Putamen (tissue), 1 donor: ENCODE measurements at places on chromosomes 11 and 22.

DNA sequence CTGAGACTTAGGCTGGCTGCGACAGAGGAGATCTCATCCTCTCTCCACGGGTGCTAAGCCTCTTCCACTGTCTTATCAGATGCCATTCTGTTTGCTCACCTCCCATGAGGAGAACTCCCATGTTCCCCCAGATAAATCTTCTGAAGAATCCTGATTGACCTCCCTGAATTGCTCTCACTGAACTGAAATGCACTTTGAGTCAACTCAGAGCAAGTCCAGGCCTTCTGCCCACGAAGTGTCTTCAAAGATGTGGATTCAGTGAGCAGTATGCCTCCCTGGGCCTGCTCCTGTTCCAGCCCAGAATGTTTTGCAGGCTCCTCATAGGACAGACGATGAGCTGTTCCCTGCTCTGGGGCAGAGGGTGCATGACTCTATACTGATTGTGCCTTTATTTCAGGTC is 17.4 kb downstream of the TUB start:
- DNase-seq: no peak

- DNase-seq: no peak
Observed at GRCh38 chr11:70740488-70740851, 342.1 kb downstream of the CTTN start.

- no peak for DNase-seq
Observed at GRCh38 chr22:33757041-33757801, 163.1 kb downstream of the LARGE1 start.

DNA sequence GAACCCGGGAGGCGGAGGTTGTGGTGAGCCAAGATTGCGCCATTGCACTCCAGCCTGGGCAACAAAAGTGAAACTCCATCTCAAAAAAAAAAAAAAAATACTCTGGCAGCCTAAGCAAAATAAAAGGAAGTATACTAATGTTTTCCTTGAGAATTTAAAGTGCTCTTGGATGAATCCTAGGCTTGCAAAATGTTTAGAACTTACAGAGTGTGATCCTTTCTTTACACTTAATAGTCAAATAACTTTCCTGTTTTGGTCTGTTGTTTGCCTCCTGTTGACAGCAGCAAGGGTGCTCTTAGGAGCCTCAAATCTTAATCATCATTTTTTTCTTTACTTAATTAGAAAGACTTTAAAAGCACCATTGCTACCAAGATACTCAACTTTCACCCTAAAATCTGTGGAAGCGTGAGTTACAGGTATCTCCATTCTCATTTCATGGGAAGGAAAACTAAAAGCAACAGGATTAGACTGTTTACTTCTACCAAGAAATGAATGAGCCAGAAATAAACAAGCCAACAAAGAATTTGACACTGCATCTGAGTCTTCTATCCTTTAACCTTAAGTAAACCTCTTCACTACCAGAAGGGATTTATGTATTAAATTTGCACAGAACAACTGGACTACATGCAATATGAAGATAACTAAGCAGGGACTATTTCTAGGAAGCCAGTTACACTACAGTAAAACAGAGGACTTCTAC is 38.7 kb upstream of the CRTAM start:
- DNase-seq: no peak

DNA sequence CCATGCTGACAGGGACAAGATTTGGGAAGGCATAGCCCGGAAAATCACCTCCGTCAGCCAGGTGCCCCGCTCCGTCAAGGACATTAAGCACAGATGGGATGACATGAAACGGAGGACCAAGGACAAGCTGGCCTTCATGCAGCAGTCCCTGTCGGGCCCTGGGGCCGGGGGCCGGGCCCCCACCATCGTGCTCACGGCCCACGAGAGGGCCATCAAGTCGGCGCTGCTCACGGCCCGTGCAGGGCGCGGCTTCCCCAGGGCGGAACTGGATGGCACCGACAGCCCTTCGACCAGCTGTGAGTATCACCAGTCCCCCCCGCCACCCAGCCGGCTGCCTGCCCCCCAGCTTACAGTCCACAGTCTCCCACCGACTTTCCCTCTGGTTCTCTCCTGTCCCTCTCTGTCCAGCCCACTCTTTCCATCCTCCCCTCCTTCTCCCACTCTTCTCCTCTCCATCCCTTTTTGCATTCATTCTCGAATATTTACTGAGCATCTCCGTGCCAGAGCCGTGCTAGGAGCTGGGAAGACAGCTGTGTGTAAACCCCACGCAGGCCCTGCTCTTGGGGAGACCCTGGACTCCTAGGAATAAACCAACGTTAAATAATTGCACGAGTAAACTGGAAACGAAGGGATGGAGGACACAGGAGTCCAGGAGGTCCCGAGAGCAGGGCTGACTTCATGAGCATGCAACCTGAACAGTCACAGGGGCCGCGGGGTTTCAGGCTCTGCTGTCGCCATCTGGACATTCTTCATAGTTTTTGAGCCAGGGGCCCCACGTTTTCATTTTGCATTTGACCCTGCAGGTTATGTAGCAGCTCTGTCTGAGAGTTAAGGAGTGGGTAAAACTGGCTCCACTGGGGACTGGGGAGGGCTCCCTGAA is 62.8 kb downstream of the PRDM11 start:
- no peak for DNase-seq

GRCh38 chr22:41524251-41524661 is 20.0 kb downstream of the POLR3H start:
- DNase-seq: no peak

DNA sequence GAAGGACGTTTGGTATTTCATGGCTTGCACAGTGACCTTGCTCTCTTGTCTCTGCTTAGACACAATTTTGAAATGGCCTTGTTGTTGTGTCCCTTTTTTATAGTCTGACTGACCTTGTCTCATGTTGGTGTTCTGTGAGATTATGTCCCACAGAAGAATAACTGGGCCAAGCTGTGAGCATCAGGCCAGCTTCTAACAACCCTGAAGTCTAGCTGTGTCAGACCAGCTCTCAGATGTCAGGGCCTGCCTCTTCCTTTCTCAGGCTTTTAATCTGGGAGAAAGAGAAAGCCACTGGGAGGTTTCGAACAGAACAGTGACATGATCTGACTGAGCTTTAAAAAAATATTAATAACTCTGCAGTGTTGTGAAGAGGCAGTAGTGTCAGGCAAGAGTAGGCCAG is 2.0 kb upstream of the UEVLD start:
- DNase-seq: peak; percentile 17

DNA sequence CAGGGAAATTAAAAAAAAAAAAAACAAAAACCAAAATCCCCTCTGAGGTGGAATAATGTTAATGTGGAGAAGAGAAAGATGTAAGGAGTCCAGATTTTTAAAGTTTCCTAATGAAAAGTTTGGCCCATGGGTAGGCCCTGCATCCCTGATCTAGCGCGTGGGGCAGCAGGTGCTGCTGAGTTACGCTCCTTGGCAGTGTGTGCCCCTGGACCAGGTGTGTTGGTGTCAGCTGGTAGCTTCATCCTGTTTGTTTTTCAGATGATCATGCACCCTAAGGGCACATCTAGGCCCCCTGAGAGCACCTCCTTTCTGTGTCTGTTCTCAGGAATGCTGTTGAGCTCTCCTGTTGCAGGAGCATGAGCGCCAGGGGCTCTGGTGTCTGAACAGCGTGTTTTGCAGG is 6.7 kb downstream of the DGCR8 start:
- DNase-seq: no peak

DNA sequence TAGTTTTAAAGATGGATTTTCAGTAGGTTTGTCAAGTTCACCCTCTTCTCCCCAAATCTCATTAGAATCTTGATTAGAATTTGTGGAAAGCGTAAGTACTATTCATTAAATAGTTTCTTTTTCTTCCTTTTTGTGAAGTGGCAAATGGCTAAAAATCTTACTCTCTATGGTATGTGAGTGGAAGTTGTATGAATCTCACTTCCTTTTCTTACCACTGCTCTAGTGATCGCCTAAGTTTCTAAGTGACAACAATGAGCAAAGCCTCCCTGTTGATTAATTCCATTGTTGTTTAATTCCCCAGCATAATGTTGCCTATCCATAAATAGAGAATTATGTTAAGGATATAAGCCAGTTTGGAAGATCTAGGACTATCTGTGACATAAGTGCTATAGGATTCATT is 82.7 kb downstream of the PGR start:
- no peak for DNase-seq

DNA sequence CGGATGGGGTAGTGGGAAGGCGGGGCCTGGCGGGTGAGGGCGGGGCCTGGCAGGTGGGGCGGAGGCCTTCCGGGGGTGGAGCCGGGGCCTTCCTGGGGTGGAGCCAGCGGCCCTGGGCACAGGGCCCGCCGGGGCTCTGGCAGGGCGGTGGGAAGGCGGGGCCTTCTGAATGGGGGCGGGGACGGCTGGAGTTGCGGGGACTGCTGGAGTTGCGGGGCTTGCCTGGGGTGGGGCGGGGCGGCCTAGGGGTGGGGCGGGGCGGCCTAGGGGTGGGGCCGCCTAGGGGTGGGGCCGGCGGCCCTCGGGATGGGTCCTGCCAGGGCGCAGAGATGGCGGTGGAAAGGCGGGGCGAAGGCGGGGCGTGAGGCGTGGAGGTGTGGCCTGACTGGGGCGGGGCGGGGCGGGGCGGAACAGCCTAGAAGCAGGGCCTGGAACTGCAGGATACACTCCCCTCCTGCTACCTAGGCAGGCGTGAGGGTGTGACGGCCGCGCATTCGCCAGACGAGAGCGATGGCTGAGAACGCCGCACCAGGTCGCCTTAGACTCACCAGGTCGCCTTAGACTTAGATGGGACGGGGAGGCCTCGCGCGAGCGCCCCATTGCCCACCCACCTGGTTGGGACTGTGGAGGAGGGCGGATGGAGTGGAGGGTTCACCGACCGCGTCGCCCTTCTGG is 19.3 kb downstream of the RRP7A start:
- peak; percentile 85 for DNase-seq

GRCh38 chr22:30198152-30198825 is 48.3 kb downstream of the LIF start:
- DNase-seq: no peak

GRCh38 chr11:57778318-57779037 is 16.9 kb downstream of the CTNND1 start:
- peak; percentile 81 for DNase-seq

DNA sequence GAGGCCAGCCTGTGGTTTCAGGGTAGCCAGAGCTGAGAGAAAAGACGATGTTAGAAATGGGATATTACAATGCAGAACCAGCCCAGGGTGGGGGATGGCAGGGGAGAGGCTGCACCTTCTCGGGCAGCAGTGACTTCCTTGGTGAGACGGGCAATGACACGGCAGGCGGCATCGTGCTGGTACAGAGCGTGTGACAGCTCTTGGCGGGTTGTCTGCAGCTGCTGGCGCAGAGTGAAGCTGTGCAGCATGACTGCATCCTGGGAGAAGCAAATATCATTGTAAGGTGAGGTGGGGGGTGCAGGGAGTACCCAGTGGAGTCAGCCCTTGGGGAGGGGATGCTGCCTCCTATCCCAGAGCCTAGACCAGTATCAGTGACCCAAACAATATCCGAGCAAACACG is 3.8 kb downstream of the PRPF19 start:
- no peak for DNase-seq

- DNase-seq: no peak
Observed at GRCh38 chr11:105942921-105943320, 79.1 kb downstream of the MSANTD4 start.

DNA sequence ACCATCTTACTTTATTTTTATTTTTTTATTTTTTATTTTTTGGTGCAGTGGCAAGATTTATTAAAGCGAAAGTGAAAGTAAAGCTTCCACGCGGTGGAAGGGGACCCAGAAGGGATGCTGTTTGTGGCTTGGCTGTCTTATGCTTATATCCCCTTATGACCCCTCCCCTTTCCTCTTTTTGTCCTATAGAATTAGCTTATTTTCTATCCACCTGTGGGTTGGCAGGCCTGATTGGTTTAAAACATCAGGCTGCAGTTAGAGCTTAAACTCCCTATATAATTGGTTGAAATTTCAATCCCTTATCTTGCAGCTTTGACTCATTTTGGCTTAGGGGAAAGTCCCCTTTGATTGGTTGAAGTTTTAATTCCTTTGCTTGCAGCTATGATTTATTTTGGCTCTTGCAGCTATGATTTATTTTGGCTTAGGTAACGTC is 50.5 kb downstream of the NNMT start:
- DNase-seq: no peak
